ENCODE measurements at places on chromosomes 16 and 17.

GRCh38 chr17:45008216-45008615 is 40.1 kb upstream of the C1QL1 start:
- no peak for DNase-seq

DNA sequence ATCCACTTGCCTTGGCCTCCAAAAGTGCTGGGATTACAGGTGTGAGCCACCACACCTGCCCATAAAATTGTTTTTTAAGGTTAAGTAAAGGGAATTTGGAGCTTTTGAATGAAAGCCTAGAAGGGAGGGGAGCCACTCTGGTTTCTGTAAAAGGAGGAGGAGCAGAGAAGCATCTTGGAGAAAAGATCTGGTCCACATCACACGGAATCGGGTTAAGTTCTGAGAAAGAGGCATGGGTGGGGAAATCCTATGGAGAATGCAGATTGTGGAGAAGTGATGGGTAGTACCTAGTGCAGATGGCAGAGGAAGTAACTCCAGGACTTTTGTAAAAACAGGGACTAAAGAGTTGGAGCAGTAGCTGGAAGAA is 18.3 kb upstream of the CEP112 start:
- DNase-seq, result no peak

DNA sequence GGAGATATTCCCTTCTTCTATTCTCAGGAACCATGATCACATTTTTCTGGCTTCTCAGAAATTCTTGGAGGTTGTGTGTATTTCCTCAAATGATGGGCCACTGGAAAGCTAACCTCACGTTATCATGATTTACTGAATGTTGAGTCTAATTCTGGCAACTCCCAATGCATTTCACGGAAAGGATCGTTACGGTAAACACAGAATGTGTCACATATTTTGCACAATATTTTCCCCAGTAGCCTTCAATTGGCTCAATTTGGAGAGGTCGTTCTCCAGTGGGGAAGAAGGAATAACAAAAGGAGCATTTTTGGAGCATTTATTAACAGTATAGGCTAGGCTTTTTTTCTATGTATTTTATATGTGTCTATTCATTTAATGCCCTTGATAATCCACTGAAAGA is 450.3 kb downstream of the HAPSTR1 start:
- no peak for DNase-seq

DNA sequence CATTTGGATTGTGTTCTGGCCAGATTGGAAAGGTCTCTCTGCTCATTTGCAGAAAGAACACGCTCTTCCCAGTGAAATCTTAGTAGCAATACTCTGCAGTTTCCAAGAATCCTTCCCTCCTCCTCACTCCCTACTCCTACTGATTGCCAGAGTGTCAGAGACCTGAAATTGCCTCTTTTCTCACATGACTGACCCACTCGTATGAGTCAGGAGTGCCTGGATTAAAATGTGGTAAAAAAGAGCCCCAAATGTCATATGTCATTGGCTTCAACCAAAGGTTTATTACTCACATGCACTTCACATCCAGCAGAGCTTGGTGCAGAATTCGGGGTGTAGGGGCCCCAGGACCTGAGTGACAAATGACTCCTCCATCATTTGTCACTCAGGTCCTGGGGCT is 39.7 kb upstream of the IRX3 start:
- DNase-seq, result peak; percentile 64

DNA sequence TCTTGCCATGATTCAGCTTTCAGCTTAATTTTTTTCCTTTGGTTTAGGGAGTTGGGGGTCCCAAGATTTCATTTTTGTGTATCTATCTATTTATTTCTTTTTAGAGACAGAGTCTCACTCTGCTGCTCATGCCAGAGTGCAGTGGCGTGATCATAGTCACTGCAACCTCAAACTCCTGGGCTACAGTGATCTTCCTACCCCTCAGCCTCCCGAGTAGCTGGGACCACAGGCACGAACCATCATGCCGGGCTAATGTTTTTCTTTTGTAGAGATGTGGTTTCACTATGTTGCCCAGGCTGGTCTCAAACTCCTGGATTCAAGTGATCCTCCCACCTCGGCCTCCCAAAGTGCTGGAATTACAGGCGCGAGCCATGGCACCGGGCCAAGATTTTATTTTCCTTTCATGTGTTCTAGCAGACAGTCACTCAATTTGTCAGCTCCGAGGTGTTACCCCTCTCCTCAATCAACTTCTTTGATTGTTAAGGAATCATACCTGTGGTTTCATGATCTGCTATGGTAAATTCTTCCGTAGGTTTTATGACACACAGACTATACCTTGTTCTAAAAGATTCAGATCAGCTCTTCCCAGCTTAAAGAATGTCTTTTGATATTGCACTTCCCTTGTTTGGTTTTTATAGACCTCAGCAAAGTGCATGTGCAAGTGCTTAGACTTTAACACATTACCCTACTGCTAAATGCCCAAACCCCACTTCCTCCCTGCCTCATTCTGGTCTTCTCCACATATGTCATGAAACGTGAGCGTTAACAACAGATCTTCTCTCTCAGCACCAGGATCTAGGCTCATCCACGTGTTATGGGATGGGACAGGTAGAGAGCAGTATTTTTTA is 13.0 kb downstream of the UNC45B start:
- no peak for DNase-seq

- DNase-seq, result no peak
Measured at GRCh38 chr16:54548281-54548680, 261.7 kb upstream of the IRX3 start.
